CD4-positive, alpha-beta T cell treated with Interferon alpha-2 for 1 hour (primary cell): ENCODE measurements at places on chromosomes 2 and 18.

- no peak for DNase-seq
Observed at GRCh38 chr2:5070257-5070656, 621.9 kb upstream of the SOX11 start.

DNA sequence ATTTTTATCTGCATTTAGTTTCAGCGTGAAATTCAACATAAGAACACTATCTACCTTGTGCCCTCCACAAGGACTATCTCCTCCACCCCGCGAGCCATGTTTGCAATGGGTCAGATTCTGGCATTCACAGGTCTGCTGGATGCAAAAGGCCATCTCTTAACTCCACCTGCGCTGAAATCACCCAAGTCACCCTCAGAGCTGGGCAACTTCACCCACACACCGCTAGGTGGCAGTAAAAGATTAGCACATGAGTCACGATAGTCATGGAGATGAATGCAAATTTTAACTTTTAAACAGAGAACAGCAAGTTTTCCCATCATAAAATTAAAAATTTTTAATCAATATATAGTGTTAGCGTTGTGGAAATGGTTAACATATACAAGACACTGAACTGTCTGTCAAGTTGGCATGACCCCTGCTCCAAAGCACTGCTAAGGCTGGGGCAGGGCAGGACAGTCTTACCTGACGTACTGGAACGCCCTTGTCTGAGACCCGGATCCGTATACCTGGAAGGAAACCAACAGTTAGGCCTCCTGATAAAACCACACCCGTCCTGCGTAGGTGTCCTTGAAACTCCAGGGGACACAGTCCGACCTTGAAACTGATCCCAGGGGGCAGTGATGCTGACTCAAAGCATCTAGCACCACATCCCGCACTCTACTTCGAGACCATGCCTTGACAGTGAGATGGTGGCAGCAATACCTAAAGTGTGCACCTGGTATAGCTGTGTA is 89.6 kb downstream of the UXS1 start:
- DNase-seq: peak; percentile 65

GRCh38 chr2:102094917-102095316 is 47.6 kb upstream of the IL1R1 start:
- DNase-seq: no peak

GRCh38 chr2:61006486-61007105 is 10.9 kb upstream of the PEX13 start:
- no peak for DNase-seq

- peak; percentile 20 for DNase-seq
Observed at GRCh38 chr2:71277536-71278103, 50.7 kb upstream of the PAIP2B start.

DNA sequence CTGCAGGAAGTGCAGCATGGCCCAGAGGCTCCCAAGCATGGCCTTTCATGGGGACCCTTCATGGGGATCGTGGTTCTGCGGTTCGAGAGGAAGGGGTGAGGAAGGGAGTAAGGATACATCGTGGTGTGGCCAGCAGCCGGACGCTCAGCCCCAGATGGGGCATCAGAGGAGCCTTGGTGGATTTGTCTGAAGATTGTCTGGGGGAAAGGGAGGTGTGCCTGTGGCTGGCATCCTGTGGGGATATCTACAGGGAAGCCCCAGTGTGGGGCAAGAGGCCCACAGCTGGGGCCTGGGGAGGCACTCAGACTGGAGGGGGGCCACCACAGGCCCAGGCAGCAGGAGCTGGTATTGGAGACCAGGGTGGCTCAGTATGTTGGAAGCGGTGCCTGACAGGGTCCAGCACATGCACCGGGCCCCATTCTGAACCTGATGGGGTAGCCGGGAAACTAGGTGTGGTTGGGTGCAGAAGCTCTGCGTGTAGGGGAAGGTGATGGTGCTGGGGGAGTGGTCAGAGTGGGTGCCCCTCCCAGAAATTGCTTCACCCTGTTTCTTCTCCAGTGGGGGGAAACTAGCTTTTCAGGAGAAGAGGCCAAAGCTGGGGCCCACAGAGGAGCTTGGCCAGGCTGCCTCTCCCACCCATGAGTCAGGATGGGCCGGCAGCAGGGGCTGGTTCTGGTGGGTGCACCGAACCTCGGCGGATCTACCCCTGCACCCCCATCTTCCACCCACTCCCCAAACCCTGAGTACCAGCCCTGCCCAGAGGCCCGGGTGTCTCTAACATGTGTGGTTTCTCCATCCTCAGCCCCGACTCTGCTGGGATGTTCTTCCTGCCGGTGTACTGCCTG is 274.4 kb upstream of the HDAC4 start:
- DNase-seq: no peak

GRCh38 chr2:206766057-206766930 is 888 bp downstream of the FASTKD2 start:
- DNase-seq: no peak

GRCh38 chr18:51234117-51235008 is 36.9 kb upstream of the MEX3C start:
- no peak for DNase-seq

DNA sequence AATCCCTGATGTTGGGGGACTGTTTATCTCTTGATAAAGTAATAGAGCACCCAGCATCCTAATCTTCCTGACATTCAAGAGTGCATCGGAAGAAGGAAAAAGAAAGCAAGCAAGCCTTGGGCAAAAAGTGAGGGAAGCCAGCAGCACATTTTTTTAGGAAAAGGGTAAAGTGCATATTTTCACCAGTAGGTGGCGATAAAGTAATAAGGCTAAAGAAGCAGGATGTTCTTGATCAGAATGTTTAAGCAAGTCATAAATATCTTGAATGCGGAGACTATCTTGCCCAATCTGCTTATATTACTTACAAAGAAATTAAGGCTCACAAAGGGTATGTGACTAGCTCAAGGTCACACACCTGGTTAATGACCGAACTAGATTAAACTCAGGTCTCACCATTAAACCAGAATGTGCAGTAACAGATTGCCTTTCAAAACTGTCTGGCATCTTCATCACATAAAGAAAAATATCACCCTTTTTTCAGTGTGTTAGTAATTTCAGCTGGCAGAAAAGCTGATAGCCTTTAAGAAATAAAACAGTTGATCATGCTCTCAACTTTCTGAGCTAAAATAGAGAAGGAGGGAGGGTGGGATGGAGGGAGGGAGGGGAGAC is 83.8 kb downstream of the VIT start:
- no peak for DNase-seq

GRCh38 chr2:3179208-3179607 is 198.4 kb downstream of the EIPR1 start:
- DNase-seq: peak; percentile 5

GRCh38 chr2:71721362-71721665 is 268.0 kb downstream of the DYSF start:
- DNase-seq: no peak

DNA sequence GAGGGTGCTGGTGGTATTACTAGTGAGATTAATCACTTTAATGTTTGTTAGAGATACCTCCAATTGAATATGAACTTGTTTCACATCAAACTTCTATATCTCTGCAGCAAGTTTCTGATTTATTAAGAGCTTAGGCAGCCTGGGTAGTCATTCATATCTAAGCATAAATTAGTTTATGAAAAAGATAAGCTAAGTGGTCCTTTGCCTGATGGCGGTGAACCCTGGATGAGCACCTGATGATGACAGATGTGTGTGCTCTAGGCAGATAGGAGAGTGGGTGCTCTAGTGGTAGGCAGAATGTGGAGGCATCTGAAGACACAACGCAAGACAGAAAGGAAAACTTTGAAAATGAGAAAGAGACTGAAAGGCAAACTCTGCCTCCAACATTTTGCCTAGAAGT is 5.0 kb downstream of the FKBP7 start:
- no peak for DNase-seq

DNA sequence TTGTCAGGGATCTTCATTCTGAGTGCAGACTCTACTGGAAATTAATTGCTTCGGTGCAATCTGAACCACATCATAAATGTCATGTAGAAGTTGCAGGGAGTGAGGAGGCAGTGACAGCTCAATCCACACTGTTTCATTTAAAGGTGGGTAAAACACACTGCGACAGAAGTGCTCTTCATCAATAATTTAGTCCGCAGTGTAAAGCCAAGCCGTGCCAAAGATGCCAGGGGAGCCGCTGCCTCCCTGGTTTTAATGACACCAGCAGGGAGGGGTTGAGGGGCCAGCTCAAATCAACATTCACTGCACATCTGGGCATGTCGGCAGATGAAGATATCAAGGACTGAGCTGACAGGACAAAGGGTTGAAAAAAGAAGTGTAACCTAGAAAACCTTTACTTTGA is 305.7 kb upstream of the VRK2 start:
- DNase-seq: no peak

DNA sequence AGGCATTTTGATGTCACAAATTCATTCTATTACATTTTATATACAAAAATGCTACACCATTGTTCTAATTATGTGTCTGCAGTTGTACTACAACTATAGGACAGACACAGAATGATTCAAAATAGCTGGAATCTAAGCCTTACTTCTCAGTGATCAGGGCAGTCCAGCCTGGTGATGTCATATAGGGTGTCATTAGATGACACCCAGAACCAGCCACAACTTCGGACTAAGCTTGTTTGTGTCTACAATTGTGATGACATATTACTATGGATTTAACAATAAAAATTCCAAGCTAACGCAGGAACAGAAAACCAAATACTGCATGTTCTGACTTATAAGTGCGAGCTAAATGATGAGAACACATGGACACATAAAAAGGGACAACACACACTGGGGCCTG is 31.0 kb downstream of the M1AP start:
- no peak for DNase-seq

DNA sequence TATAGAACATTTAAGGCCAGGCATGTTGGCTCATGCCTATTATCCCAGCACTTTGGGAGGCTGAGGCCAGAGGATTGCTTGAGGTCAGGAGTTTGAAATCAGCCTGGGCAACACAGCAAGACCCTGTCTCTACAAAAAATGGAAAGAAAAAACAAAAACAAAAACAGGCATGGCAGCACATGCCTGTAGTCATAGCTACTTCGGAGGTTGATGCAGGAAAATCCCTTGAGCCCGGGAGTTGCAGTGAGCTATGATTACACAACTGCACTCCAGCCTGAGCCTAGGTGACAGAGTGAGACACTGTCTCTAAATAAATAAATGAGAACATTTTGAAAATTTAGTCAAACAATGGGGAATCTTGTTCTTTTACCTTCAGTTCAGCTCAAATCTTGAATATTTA is 12.1 kb upstream of the YES1 start:
- no peak for DNase-seq

DNA sequence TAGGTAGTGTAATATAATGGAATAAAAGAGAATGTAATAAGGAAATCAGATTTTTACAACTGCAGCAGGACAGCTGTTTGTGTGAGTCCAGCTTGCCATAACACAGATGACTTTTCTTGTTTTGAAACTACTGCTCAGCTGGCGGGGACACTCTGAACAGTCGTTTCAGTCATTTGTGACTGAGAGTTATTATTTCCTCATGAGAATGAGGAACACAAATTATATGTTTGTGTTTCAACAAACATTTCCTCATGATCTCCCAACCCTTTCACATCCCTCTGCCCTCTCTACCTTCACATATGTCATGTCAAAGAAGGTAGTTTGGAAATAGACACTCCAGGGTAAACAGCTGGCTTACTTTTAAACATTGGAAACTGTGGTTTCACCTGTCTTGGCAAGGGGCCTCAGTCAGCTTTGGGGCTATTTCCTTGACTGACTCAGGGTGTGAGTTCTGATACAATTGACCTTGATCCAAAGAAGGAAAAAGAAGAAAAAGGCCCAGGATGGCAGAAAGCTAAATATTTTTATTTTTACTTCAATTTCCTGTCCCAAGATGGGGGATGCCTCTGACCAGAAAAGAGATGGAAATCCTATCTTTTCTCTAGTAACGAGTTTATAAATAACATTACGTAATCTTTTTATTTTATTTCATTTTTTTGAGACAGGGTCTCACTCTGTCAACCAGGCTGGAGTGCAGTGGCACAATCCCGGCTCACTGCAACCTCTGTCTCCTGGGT is 593 bp downstream of the SP140L start:
- DNase-seq: no peak

DNA sequence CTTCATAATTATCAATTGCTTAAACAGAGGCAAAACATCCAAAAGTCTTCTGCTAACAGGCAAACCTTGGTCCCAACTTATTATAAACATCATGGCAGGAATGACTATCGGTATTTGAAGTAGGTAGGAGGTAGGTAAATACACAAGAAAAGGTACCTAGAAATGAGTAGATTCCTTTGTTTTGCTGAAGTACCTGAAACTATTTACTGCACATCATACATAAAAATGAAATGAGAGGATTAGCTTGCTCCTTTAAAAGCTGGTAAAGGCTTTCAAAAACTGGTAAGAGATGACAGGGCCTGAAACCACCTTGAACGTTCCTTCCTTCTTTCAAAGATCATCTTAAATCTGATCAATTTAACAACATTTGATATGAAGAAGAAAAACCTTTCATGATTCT is 55.2 kb upstream of the MAPRE2 start:
- DNase-seq: no peak

DNA sequence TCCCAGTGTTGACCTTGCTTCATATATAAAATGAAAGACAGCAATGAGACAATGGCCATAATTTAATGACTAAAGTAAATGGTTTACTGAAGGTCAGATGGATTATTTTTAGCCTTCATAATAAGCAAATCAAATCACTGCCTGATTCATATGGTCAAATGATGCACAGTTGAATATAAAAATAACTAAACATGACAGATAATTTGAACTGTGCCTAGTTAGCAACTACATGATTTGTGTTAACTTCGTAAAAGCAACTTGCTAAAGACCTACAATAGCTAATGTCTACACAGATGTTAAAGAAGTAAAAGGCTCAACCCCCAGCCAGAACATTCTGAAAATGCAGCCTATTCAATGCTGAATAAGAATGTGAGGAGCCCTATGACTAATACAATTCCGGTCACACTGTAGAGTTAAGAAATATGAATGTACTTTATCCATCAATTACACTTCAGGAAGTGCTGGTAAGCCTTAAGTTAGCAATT is 590.8 kb upstream of the CDH2 start:
- no peak for DNase-seq

DNA sequence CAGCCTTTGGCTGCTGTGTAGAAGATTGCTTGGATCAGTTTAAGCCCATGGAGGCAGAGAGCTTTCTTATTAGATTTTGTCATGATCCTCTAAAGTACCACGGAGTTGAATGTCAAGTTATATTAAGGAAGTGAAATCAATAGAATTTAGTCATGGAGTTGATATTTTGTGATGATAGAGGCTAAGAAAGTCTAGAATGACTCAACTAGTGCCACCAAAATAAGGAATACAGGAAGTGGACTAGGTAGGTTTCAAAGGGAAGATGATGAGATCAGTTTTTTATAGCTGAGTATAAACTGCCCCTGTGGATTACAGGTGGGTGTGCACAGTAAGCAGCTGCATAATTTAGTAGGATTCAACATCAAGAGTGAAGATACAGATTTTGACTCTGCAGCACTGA is 25.2 kb downstream of the FBXO36 start:
- no peak for DNase-seq
